ENCODE measurements at places on chromosomes 7 and 10. TPM values are rescaled to one million over a fixed set of nuclear protein-coding genes. Genes with fewer than 3 reads are reported as not detected.

DNA sequence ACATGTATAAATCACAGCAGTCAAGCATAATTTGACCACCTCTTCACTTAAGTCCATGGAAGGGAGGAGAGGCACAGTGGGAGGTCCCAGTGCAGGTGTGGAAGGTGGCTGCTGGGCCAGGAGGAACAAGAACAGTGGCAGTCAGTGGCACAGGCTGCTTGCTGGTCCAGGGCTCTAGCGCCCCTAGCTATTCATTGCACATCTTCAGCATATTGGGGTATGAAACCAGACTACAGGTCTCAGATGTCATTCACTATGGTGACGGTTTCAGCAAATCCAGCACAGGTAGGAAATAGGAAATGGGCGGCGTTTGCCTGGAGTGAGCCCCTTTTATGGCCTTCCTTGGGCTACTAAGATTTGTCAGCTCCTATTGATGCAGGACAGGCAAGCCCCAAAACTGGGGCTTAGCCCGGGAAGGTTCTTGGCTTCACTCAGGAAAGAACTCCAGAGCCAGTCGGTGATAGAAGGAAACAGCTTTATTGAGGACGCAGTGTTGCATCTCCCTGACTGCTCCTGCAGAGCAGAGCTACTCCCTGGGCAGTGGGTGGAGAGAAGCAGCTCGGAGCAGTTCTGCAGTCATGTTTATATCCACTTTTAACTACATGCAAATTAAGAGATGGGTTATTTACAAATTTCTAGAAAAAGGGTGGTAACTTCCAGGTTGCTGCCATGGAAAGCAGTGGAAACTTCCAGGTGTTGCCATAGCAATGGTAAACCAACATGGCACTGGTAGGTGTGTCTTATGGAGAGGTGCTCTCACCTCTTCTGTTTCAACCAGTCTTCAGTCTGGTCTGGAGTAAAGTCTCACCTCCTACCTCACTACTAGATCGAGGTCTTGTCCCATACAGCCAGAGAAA lies 608.8 kb downstream of the PARD3 start:
- DNase-seq = no peak

PLEKHS1 gene
- total RNA-seq = not detected

GRCh38 chr7:37208528-37208927 lies 240.1 kb downstream of the ELMO1 start:
- DNase-seq = peak; percentile 62

ACTL6B gene
- total RNA-seq = not detected

CLDN4 gene
- total RNA-seq = 0.19 TPM

DNA sequence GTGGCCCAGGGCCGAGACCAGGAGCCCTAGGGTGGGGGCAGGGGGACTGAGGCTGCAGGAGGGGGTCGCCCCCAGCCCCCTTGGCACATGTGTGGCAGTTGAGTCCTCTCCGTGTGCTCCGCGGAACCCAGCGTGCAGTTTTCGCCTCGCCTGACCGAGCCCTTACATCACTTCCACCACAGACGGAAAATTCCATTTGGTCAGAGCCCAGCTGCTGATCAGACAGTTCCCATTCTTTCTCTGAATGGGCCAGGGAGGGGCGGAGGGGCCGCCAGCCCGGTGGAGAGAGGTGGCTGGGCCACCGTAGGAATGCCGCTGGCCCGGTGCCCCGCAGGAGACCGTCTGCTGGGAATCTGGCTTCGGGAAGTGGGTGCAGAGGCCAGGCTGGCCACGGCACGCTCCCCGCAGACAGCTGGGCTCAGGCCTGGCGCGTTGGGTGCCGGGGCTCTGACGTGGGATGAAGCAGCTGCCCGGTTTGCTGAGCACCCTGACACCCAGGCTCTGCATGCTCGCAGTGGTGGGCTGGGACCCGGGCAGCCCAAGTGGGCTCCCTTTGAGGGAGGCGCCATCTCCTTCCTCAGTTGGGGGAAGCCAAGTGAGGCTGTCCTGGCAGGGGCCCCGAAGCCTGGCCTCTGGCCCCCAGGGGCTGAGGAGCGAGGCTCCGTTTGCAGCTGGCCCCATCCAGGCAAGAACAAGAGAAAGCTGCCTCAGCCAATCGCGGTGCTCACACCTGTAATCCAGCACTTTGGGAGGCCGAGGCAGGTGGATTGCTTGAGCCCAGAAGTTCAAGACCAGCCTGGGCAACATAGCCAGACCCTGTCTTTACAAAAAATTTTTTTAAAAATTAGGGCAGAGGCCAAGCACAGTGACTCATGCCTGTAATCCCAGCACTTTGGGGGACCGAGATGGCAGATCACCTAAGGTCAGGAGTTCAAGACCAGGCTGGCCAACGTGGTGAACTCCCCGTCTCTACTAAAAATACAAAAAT lies 9.9 kb downstream of the TTYH3 start:
- DNase-seq = peak; percentile 96

DNA sequence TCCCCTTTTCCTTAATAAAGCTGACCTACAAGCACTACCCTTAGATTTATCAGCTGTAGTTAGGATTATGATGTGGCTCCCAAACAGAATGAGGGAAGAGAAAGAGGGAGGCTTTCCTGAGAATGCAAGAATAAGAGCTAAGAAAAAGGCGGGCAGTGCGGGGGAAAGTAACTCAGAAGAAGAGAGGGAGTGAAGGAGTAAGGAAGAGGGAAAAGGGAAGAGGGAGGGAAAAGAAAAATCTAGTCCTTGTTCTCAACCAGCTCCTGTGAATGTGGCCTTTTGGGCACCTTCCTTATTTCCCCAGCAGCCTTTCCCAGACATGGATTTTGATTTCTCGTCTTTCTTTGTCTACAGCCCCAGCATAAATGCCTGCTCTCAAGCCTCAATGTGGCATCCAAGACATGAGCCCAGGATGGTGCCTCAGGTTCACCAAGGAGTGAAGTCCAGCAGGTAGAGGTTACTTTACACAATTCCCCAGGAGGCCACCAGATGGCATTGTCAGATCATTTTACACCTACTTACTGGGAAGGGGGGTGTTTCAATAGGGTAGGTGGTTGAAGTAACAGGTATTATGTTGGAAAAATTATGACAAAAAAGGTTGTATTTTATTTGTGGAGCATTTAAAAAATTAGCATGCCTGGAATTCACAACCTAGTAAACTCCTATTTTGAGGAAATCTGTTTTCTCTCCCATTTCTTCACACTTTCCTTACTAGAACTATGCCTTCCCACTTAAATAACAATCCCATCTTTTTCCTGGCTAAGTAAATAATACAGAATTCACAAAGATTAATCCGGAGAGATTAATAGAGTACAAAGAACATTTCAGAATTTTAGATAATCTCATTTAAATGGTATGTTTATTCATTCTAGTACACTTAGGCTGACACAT lies 106.5 kb downstream of the HTR7 start:
- peak; percentile 31 for DNase-seq

DNA sequence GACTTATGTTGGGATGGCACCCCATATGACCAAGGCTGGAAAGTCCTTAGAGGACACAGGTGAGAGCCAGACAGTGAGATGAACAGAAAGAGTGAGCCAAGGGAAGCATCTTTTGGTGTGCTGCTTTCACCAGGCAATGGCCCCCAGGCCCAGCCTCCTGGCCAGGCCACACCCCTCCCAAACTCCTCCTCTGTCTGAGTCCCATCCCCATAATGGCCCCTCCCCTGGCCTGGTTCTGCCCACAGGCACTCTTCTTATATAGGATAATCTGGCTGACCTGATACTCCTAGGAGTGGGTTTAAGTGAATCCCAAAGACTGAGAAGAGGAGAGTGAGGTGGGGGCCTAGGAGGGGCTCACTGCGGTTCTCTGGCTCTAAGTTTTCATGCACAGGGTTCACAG lies 252.5 kb downstream of the RPS24 start:
- no peak for DNase-seq

ASZ1 gene
- not detected for total RNA-seq

STOX1 gene
- 0.58 TPM for total RNA-seq

- no peak for DNase-seq
These were observed 111.1 kb downstream of the FZD1 start for GRCh38 chr7:91375378-91375777.

SAMD9L gene
- 18.5 TPM for total RNA-seq

DRGX gene
- total RNA-seq = not detected

DNA sequence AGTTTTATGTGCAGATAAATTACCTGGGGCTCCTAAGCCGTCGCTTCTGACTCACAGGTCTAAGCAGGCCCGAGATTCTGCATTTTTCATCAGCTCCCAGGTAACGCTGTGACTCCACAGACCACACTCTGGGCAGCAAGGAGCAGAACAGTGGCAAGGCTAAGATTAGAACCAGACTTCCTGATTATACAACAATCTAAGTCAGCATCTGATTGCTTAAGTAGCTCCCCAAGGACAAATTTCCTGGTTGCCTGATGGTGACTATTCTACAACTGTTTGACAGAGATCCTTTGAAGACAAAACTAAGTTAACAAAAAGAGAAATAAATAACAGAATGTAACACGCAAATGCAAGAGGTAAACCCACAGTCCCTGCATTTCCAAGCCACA lies 69.0 kb downstream of the CREB3L2 start:
- DNase-seq = peak; percentile 83

- DNase-seq = no peak
These were observed 37.8 kb downstream of the MTPN start for GRCh38 chr7:135939261-135939812.

DDIT4 gene
- 257 TPM for total RNA-seq

CALHM1 gene
- not detected for total RNA-seq

DNA sequence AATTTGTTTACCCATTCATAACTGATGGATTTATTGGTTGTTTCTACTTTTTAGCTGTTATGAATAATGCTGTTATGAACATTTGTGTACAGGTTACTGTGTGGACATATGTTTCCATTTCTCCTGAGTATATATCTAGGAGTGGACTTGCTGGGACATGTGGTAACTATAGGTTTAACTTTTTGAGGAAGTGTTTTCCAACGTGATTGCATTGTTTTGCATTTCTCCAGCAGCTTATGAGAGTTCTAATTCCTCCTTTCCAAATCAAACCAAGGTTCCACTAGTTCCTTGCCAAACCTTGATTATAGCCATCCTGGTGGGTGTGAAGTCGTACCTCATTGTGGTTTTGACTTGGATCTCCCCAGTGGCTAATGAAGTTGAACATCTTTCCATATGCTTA lies 2.6 kb upstream of the PRF1 start:
- no peak for DNase-seq

DNA sequence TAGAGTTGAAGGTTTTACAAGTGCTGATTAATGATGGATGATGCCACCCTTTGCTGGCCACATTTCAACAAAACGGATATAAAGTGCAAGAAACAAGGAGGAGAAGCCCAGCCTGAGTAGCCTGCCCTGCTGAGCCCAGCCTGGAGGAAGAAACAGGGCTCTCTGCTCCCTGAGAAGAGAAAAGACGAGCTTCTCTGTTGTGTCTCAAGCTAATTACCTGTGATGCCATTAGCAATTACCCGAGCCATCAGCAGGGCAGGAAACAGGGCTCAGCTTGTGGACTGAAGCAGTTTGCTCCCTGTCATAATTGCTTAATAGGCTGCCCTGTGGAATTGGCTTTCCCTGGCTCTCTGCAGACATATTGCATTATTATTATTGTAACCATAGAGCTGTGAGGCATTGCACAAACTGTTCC lies 709.3 kb upstream of the AUTS2 start:
- no peak for DNase-seq

DNA sequence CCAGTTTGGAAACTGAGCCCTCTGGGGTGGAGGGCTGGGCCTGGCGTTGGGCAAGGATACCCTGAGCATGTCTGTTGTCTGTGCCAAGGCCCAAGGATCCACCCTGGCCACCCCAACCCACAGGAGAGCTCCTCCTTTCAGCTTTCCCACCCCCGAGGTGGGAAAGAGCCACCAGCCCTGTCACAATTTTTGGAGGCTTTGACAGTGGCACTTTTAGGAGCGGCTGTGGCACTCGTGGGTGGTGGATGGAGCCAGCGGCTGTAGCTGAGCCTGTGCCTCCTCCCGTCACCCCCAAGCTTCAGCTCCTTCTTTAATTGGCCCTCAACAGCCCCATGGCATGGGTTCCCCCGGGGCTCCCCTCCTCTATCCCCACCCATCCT lies 18.2 kb upstream of the ZNF862 start:
- DNase-seq = no peak

DNA sequence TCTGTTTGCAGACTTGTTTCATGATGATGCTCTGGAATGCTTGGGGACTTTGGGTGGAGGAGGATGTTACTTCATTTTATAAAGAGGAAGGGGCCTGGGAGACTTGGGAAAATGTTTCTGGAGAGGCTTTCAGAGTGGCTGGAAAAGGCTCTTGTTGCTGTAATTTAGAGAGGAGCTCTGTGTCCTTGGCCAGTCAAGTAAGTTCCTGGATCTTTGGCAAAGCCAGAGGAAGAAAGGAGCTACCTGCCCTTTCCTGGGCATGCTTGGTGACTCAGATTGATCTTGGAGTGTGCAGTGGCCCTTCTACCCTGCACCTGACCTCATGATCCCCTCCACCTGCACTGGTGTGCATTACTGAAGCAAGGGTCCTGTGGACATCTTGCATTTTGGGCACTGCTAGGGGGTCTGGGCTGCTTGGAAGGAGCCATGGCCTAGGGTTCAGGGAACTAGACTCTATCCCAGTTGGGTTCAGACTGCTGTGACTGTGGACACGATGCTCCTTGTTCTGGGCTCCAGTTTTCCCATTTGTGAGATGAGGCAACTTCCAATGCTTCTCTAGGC lies 56.1 kb downstream of the ADCYAP1R1 start:
- no peak for DNase-seq

GPR15LG gene
- total RNA-seq = not detected

DNA sequence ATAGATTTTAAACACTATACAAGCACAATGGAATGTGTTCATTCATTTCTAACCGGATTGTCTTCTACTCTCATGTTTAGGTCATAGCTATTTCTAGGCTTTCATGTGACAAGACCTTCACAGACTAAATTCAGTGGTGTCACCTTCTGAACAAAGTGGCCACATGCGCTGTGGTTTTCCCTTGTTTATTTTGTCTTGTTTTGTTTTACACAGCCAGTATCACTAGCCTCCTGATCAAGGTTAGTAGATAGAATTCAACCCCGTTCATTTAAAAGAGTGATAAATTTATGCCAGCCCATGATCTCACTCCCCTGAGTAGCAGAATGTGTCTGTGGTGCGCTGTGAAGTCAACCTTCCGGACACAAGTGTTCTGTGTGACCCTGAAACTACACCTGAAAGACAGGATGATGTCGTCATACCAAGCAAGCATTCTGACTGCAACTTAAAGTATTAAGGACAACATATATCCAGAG lies 209.1 kb downstream of the CREB5 start:
- DNase-seq = no peak

FAM25C gene
- not detected for total RNA-seq

SYT15B gene
- total RNA-seq = under 0.01 TPM

All from LHCN-M2 (cell line).